PC-9 (cell line): ENCODE measurements at places on chromosomes 11 and 22.
A peak's percentile ranks its signal among the peaks of the same experiment; 100 is the strongest.

DNA sequence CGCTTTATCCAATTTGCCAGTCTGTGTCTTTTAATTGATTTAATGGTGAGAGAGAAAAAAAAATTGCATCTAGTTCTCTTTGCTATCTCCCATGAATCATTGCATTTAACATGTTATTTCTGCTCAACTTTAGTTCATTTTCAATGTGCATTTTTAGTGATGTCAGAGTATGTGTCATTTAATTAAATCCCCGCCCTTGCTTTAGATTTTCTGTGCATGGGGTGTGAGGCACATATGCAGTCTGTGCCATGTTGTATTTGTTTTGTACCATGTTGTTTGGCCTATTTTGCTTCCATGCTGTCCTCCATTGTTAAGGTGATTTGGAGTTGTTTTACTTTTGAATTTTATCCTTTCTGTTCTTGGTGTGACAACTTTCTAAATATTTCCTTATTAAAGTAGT lies 8.3 kb upstream of the NCR3LG1 start:
- H3K36me3 ChIP-seq = no peaks in the 10 kb centered on the region
- H3K27me3 ChIP-seq = no peaks in the 10 kb centered on the region
- no peak overlapping the region for H3K27ac ChIP-seq
- no peak for DNase-seq
- H3K4me1 ChIP-seq = no peaks in the 10 kb centered on the region

GRCh38 chr11:66659763-66660162 lies 17.9 kb downstream of the RBM4B start:
- H3K27ac ChIP-seq = no peak overlapping the region
- no peak for DNase-seq
- peaks cover 11% of the 10 kb centered on the region; the same call in 1 of the 2 replicates for H3K36me3 ChIP-seq
- no peaks in the 10 kb centered on the region for H3K27me3 ChIP-seq
- no peak overlapping the region for H3K4me3 ChIP-seq
- no peaks in the 10 kb centered on the region for H3K4me1 ChIP-seq

GRCh38 chr11:117822074-117823033 lies 2.2 kb downstream of the FXYD2 start:
- H3K4me3 ChIP-seq = no peak overlapping the region
- 0 out of 2 replicates have a peak, but pooled peaks cover 6% of the 10 kb centered on the region for H3K4me1 ChIP-seq
- H3K27ac ChIP-seq = no peak overlapping the region
- DNase-seq = peak; percentile 31
- peaks cover 23% of the 10 kb centered on the region for H3K27me3 ChIP-seq
- no peaks in the 10 kb centered on the region for H3K36me3 ChIP-seq

DNA sequence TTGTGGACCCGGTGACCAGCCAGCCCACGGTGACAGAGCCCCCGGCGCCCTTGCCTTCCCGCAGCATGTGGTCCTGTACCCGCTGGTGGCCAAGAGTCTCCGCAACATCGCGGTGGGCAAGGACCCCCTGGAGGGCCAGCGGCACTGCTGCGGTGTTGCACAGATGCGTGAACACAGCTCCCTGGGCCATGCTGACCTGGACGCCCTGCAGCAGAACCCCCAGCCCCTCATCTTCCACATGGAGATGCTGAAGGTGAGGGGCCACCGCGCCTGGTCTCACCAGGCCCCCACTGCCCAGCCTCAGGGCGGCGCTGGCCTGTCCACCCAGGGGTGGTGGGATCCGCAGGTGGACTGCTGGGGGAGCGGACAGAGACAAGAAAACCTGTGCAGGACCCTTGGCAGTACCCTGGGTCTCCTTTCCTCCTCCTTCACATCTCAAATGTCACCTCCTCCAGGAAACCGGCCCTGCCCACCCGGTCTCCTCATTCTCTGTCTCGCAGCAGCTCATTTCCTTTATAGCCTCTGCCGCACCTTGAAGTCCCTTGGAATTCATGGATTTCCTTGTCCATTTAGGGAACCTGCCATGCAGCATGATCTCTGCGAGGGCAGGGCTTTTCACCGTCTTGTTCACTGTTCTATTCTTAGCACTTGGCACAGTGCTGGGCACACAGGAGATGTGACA lies 6.5 kb downstream of the AIP start:
- DNase-seq = no peak
- H3K4me1 ChIP-seq = no peaks in the 10 kb centered on the region
- no peak overlapping the region for H3K27ac ChIP-seq
- H3K36me3 ChIP-seq = no peaks in the 10 kb centered on the region
- no peak overlapping the region for H3K4me3 ChIP-seq
- H3K27me3 ChIP-seq = no peaks in the 10 kb centered on the region
